Activated CD4-positive, alpha-beta memory T cell treated with anti-CD3 and anti-CD28 coated beads for 36 hours (primary cell): ENCODE measurements at places on chromosomes 3 and 15. TPM values are rescaled to one million over a fixed set of nuclear protein-coding genes. Genes with fewer than 3 reads are reported as not detected.

Gene KLHL40
- not detected for total RNA-seq

Gene CSTA
- total RNA-seq, result not detected

Gene INSYN1
- not detected for total RNA-seq

Gene RASL12
- not detected for total RNA-seq

Gene SLC12A1
- not detected for total RNA-seq

- H3K4me3 ChIP-seq, result no peak overlapping the region
- H3K27me3 ChIP-seq, result no peaks in the 10 kb centered on the region
- H3K36me3 ChIP-seq, result no peaks in the 10 kb centered on the region
- no peaks in the 10 kb centered on the region for H3K4me1 ChIP-seq
Measured at GRCh38 chr15:37678124-37678523, 256.3 kb upstream of the TMCO5A start.

DNA sequence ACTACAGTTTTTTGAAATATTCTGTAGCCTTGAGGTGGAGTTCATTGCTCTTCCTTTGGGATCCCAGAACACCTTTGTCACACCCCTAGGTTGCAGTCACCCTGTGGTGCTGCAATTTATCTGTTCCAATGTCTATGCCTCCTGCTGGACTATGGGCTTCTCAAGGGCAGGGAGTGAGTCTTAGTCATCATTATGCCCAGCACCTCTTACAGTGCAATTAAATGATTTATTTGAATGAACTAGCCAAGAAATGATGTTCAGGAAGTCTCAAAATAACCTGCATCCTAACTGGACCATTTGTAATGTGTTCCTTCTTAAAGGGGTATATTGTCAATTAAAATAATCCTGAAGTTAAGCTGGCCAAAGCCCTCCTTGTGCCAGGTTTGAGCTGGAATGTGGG, 28.5 kb downstream of the SHC4 start:
- H3K36me3 ChIP-seq, result no peaks in the 10 kb centered on the region
- DNase-seq, result no peak
- no peak overlapping the region for H3K4me3 ChIP-seq
- peaks cover 25% of the 10 kb centered on the region for H3K27me3 ChIP-seq
- no peak overlapping the region for H3K27ac ChIP-seq

DNA sequence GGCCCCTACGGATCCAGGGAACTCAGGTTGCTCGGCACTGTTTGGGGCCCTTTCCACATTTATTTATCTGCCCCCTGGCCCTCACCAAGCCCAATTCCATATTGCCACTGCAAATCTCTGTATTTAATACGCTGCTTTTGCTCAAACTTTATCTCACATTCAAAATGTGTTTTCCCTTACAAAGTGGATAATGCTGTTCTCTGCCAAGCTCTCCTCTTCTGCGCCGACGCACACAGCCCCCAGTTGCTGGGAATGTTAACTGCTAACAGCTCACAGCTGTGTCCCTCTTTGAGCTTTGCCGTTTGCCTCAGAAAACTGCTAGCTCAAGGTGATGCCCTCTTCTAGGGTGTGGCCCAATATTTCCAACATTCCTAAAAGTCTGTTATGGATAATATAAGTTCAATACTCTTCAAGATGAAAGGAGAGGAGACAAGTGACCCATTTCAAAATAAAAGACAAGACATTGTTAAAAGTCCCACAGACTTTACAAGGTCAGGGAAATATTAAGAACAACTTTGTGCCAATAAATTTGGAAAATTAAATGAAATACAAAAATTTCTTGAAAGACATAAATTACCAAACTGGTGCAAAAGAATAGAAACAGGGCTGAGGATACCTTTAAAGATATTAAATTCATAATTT, 12.6 kb upstream of the FBN1 start:
- peaks cover 4% of the 10 kb centered on the region for H3K27me3 ChIP-seq
- no peak overlapping the region for H3K27ac ChIP-seq
- no peaks in the 10 kb centered on the region for H3K4me1 ChIP-seq
- no peak overlapping the region for H3K4me3 ChIP-seq
- H3K36me3 ChIP-seq, result no peaks in the 10 kb centered on the region

- H3K27me3 ChIP-seq, result no peaks in the 10 kb centered on the region
- no peak overlapping the region for H3K27ac ChIP-seq
- H3K4me3 ChIP-seq, result no peak overlapping the region
Measured at GRCh38 chr3:177596248-177596815, 399.1 kb upstream of the TBL1XR1 start.

DNA sequence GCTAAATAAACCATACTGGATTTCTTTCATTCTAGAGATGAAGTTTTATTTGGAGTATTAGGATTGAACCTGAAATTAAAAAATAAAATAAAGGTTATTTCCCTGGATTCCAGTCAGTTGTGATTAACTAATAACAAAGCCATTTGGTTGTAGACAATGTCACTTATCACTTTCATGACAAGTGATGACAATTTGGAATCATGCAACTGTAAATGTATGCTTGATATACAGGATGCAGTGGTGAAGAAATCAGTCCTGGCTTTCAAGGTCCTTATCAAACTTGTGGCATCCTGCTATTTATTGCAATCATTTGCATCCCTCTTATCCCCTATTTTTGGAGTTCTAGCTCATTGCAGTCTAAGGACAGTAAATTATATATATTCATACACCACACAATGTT, 425.2 kb downstream of the CHL1 start:
- no peaks in the 10 kb centered on the region for H3K4me1 ChIP-seq
- no peak overlapping the region for H3K4me3 ChIP-seq
- no peak overlapping the region for H3K27ac ChIP-seq
- H3K36me3 ChIP-seq, result no peaks in the 10 kb centered on the region
- no peaks in the 10 kb centered on the region for H3K27me3 ChIP-seq

- peaks cover 3% of the 10 kb centered on the region for H3K36me3 ChIP-seq
- H3K4me3 ChIP-seq, result no peak overlapping the region
- H3K27me3 ChIP-seq, result no peaks in the 10 kb centered on the region
Measured at GRCh38 chr3:188432802-188433520, 279.0 kb downstream of the LPP start.

DNA sequence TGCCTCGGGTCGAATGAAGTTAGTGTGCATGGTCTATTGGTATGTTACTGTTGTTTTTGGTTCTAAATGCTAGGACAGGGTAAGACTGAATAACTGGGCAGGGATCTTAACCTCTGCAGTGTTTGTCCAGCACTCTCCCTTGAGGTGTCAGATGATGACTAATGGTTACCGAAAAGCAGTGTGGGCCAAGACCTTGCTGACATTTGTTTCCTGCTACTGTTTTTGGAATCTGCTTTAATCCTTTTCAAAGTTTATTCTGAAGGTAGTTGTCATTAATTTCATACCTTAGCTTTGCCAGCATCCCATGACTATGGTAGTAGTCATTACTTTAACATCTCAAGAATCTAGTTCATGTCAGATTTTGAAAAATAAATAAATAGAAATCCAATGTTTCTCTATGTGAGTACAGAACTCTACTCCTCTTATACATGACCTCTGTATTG, 117.0 kb downstream of the P3H2 start:
- no peak overlapping the region for H3K27ac ChIP-seq
- no peak for DNase-seq
- H3K36me3 ChIP-seq, result no peaks in the 10 kb centered on the region
- H3K27me3 ChIP-seq, result peaks cover 11% of the 10 kb centered on the region

GRCh38 chr3:88668180-88668579, 439.2 kb upstream of the EPHA3 start:
- H3K36me3 ChIP-seq, result no peaks in the 10 kb centered on the region
- no peak overlapping the region for H3K27ac ChIP-seq
- H3K27me3 ChIP-seq, result no peaks in the 10 kb centered on the region
- no peak for DNase-seq
- H3K4me3 ChIP-seq, result no peak overlapping the region
- H3K4me1 ChIP-seq, result no peaks in the 10 kb centered on the region

DNA sequence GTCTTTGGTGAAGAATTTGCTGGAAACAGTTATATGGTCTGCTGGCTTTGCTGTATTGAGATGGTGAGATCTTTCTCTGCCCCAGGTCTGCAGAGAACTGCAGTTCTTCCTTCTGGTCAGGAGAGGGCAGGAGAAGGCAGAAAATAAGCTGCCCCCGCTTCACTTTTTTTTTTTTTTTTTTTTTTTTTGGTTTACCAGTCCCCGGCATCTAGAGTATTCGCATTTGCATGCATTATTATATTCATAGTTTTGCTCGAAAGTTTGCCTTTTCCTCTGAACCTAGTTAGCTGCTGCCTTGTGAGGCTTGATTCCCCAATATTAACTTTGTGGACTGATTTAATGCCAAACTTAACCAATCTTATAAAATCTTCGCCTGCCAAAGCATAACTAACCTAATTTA, 10.6 kb upstream of the PARL start:
- H3K4me1 ChIP-seq, result no peaks in the 10 kb centered on the region
- no peak overlapping the region for H3K4me3 ChIP-seq
- DNase-seq, result peak; percentile 41

DNA sequence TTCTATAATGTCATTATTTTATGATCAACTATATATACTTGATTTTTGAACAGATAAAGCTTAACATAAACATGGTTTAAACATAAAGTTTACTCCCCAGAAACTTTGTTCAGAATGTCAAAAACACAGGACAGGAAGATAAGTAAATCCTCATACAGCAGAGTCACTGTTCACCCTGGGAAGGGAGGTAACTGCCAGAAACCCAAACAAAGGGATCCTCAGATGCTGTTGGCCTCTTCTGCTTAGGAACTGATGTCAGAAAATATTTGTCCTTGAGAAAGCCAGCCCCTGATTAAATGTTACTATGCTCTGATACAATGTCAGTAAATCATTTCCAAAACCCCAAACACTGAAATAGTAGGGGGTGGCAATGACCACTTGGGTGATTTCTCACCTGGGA, 185.3 kb downstream of the TJP1 start:
- no peak overlapping the region for H3K4me3 ChIP-seq
- DNase-seq, result no peak
- no peaks in the 10 kb centered on the region for H3K36me3 ChIP-seq
- H3K27ac ChIP-seq, result no peak overlapping the region
- no peaks in the 10 kb centered on the region for H3K4me1 ChIP-seq

DNA sequence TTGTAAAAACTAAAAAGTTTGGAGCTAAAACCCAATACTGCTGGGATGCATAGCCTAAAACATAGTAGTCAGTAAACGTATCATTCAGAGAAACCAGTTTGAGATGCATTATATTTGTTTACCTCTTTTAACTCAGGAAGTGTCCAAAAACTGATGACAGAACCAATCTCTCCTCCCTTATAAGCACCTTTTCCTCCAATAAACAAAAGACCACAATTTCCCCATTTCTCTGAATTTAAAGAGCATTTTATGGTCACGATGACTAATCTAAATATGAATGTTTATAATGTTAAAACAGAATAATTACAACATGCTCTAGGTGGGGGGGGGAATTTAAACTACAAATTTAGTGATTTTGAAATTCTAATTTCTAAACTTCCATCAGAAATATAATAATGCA, 58.5 kb downstream of the CEP63 start:
- H3K4me1 ChIP-seq, result no peaks in the 10 kb centered on the region
- no peaks in the 10 kb centered on the region for H3K27me3 ChIP-seq
- no peak for DNase-seq
- no peak overlapping the region for H3K27ac ChIP-seq
- no peak overlapping the region for H3K4me3 ChIP-seq
- peaks cover 27% of the 10 kb centered on the region for H3K36me3 ChIP-seq

DNA sequence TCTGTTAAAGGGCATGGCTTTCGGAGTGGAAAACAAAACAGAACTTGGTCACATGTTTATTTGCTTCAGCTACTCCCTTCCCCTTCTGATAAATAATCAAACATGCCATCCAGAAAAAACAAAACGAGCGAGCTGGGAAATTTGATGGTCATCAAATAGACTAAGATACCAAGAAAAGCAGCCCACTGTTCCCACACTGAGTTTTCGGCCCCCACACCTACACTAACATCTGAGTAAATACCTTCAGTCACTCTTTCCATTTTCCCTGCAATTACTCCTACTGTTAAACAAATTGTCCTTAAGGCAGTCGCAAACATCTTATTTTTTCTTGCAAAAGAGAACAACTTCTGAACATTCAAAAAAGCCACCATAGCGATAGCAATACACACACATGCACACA, 454.6 kb downstream of the FOXP1 start:
- H3K27me3 ChIP-seq, result no peaks in the 10 kb centered on the region
- peak overlapping the region; percentile 94 for H3K27ac ChIP-seq
- peaks cover 11% of the 10 kb centered on the region for H3K36me3 ChIP-seq
- H3K4me3 ChIP-seq, result peak overlapping the region; percentile 93
- DNase-seq, result peak; percentile 42

GRCh38 chr3:39024497-39024896, 27.2 kb downstream of the SCN11A start:
- H3K27me3 ChIP-seq, result peaks cover 12% of the 10 kb centered on the region
- no peaks in the 10 kb centered on the region for H3K4me1 ChIP-seq
- H3K4me3 ChIP-seq, result no peak overlapping the region

DNA sequence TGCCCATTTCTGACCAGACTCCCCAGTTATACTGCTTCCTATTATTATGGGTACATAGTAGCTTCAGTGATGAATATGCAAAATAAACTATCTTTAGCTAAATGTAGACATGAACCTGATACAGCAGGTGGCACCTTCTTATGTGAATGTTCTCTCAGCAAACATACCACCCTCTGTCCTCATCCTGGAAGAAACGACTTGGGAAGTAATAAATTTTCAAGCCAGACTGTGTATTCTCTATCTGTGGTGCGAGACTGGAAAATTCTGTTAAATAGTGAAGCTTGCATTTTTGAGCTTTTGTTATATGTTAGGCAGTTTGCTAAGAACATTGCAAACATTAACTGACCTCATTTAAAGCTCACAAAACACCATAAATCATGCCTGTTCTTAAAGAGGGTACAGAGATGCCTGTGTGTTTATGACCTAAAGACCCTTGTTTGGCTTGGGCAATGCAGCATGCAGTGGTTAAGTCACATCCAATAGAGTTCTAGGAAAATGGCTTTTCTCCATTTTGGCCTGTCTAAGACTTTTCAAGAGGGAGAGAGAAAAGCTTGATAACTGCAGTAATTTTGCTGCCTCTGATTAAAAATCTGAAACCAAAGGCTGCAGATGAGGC, 287.1 kb downstream of the NEK10 start:
- H3K27me3 ChIP-seq, result no peaks in the 10 kb centered on the region
- no peaks in the 10 kb centered on the region for H3K4me1 ChIP-seq
- H3K36me3 ChIP-seq, result no peaks in the 10 kb centered on the region
- no peak for DNase-seq
- H3K4me3 ChIP-seq, result no peak overlapping the region
